Gastroesophageal sphincter (tissue), 4 donors: ENCODE measurements at places on chromosomes 7 and 10. TPM values are rescaled to one million over a fixed set of nuclear protein-coding genes. Genes with fewer than 3 reads are reported as not detected.
A peak's percentile ranks its signal among the peaks of the same experiment; 100 is the strongest.

GRCh38 chr7:6613706-6614105 is 1.7 kb upstream of the ZNF853 start:
- no peak for ATAC-seq

Gene COL26A1
- total RNA-seq = not detected

DNA sequence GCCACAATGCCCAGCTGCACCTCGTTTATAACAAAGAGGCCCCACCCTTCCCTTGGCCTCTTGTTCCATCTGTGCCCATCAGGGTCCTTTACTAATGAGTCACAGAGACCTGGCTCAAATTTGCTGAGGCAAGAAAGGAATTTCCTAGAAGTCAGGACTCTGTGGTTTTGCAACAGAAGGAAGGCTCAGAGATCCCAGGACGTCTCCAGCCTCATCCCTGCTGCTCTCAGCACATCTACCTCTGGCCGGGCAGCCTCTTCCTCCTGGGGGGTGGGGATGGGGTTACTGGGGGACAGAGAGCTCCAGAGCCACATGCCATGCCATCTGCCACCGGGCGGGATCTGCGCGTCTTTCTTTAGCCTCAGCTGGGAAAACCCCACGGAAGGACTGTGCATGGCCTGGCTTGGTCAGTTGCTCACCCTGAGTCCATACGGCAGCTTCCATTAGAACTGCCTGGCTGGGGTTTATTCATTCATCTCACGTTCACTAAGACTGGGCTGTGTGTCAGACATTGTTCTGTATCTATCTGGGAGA is 41.9 kb upstream of the PSMG3 start:
- no peak for ATAC-seq

DNA sequence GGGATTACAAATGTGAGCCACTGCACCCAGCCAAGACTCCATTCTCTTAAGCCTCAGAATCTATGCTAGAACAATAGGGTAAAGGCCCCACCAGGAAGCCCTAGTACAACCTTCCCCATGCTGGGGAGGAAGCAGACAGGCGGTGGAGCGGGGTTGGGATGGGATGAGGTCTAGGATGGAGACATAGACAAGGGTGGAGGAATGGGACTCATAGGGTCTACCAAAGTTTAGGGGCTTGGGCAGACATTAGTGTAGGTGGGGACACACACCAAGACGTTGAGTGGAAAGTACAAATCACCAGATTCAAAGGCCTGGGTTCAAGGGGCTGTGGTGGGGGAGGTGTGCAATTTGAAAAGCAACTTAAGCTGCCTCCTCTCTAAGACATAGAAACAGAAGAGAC is 19.3 kb downstream of the PRSS2 start:
- ATAC-seq = no peak

DNA sequence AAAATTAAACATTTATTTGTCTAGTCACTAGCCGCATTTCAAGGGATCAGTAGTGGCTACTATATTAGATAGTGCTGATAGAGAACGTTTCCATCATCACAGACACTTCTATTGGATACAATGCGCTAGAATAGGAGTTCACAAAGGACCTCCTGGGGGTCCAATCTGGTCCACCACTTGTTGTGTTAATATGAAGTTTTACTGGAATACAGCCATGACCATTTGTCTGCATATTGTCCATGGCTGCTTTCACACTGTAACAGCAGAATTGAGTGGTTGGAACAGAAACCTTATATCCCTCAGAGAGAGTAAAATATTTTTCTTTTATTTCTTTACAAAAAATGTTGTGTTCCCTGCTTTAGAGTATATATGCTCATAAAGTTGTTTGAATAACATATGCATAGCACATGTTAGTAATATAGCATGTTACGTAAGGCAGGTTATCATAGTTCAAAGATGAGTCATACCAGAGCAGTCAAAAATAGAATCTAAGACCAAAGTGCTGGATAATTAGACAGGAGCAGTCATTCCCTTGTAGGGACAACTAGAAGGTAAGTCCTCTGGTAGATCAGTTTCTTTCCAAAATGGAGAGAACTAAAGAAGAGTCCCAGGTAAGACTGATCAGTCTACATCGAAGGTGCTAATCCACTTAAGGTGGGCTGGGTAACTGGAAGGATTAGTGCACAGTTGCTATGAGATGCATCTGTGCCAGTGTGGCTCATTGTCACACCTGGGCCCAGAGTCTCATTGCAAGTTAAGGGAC is 14.9 kb downstream of the BZW2 start:
- ATAC-seq = no peak

Gene NUTM2E
- not detected for total RNA-seq

DNA sequence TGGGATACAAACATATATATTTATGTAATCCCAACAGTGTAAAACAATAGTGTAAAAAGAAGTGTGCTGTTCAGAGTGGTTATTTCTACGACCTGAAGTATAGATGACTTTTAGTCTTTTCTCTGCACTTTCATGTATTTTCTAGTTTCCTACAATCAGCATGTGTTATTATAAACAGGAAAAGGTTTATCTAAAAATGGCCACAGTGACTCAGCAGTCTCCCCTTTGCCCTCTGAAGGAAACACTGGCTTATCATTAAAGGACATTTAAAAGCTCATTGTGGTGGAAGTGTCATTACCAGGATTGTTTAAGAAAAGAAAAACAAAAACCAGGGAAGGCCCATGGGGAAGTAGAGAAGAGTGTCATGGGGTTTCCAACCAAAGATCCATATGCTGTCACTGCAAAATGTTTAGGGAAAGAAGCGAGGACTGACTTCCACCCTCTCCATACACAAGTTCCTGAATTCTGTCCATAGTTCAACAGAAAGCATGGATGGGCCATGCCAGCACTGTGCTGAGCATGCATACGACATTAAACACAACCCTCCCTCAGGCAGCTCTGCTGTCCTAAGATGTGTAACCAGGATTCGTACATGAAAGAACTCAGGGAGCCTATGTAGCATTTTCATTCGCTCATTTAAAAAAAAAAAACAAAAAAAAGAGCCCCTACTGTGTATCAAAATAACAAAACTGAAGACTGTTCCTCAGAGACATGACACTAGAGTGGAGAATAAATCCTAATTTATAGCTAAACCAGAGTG is 10.2 kb downstream of the CYREN start:
- ATAC-seq = peak; percentile 36

GRCh38 chr7:25897261-25897782 is 254.7 kb upstream of the NFE2L3 start:
- ATAC-seq = no peak

DNA sequence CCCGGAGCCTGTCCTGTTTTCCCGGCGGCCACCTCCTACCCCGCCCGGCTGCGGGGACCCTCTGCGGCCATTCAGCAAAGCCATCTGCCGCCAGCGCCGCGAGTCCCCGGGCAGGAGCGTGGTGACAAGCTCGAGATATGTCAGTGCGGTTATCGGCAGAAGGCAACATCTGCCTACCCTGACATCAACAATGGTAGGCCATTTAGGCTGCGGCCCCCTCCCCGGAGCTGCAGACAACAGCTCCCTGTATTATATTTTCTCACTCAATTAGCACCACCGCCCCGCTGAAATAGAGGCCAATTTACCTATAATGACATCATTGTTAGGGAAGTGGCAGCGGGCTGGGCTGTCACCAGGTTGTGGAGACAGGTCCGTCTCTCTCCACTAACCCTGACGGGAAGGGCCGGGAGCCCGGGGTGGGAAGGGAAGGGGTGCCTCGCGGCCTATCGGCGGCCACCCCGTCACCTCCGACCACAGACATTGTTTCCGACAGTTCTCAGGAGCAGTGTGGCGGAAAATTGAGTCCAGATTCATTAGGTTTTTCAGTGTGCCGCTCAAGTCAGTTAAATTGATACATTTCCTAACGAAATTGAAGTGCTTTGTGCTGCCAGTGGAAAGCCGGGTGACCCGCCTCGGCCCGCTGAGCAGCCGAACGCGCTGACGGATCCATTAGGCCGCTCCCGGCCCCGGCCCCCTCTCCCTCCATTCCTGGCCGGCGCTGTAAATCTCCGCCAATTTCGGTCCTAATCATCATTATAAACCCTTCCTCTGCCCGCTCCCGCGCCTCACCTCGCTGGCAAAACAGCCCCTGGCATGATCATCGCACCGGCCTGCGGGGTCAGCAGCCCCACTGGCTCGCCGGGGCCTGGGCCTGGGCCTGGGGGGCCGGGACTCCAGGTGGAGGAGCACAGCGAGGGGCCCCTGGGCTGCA is 43.0 kb downstream of the UNCX start:
- ATAC-seq = no peak

GRCh38 chr10:102511583-102512274 is 8.0 kb downstream of the SUFU start:
- no peak for ATAC-seq

GRCh38 chr7:108358553-108358952 is 97.7 kb downstream of the NRCAM start:
- ATAC-seq = no peak

Gene PROSER2
- total RNA-seq = 1.2 TPM

Gene CTAGE6
- total RNA-seq = not detected

DNA sequence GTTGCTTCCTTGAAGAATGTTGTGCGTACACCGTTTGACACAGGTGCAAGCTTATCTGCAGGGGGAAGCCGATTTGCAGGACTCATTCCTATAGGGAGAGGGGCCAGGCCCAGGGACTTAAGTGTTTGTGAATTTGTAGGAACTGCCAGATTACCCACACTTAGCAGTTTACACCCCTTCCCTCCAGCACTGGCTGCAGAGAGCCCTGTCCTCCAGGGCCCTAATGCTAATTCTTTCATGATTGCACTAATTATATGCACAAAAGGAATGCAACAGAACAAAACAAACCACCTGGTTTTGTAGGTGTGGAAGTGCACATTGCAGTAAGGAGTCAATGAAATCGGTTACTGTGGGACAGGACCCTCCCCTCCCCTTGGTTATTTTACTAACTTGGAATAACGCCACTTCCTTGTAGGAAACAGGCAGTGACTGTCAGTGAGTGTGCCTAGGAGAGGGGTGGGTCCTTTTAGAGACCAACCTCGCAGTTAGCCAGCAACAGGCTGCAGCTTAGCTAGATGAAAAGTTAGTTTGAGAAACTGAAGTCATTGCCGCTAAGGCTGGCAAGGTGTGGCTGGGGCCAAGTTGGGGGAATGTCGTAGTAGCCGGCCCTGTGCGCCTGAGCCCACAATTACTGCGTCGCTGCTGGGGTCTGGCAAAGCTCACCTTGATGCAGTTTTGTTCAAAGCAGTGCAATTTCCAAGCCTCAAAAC is 60.6 kb downstream of the CUX1 start:
- no peak for ATAC-seq

GRCh38 chr10:28327491-28327880 is 24.6 kb upstream of the MPP7 start:
- ATAC-seq = no peak

Gene SERPINE1
- 5.4 TPM for total RNA-seq

- no peak for ATAC-seq
Observed at GRCh38 chr7:141306081-141306480, 232.2 kb downstream of the TMEM178B start.

GRCh38 chr7:113246738-113247137 is 128.4 kb upstream of the SMIM30 start:
- no peak for ATAC-seq

DNA sequence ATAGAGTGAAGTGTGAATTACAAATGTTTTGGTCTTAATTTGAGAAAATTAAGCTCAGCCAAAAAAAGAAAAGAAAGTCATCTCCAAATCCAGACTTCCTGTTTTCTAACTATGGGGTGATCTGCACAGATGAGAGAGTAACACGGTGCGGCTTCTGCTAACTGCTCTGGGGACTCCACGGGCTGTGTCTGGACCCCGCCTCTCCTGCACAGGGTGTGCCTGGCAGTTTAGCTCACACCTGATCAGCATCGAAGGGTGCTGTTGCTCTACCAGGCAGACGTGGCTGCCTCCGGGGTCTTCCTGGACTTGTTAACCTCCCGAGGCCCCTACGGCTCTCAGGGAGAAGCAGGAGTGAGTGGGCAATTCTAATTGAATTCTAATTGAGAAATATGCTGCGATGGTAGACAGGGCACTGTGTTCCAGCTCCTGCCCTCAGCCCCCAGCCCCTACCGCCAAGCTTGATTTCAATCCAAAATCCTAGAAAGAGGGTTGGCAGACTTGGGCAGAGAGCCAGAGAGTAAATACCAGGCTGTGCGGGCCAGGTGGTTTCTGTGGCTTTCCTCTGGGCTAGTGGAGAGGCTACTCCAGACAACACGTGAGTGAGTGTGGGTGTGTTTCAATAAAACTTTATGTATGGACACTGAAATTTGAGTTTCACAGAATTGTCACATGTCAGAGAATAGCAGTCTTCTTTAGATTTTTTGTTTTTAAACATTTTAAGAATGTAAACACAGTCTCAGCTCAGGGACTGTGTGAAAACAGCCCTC is 13.4 kb downstream of the SHH start:
- no peak for ATAC-seq

DNA sequence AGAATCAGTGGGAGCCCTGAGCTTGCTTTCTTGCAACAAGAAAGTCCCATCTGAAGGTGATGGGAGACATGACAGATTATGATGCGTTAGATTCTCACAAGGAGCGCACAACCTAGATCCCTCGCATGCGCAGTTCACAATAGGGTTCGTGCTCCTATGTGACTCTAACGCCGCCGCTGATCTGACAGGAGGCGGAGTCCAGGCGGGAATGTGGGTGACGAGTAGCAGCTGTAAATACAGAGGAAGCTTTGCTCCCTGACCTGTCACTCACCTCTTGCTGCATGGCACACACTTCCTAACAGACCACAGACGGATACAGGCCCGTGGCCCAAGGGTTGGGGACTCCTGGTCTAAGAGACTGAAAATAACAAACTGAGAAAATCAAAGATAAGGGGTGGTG is 1163.4 kb upstream of the AUTS2 start:
- ATAC-seq = no peak

GRCh38 chr7:69341288-69341687 is 257.0 kb upstream of the AUTS2 start:
- ATAC-seq = no peak

- ATAC-seq = no peak
Observed at GRCh38 chr7:9719303-9719702, 1254.4 kb upstream of the PHF14 start.

DNA sequence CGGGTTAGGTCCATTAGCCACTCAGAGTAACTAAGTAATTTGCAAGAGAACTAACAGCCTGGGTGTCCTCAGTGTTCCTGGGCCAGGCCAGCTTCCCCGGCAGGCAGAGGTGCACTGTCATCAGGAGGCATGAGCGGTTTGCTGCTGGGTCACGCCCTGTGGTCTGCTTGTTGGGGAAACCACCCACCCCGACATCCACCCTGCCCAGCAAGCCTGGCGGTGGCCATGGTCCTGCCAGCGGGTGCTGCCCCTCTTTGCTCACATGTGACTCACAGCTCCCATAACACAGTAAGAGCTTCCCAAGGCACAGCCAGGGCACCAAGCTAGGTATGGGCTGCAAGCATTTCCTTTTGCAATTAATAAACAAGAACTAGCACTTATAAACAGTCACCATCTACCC is 75.9 kb downstream of the RGS10 start:
- no peak for ATAC-seq

Gene KNDC1
- 0.94 TPM for total RNA-seq

- no peak for ATAC-seq
Observed at GRCh38 chr7:15218261-15218660, 315.7 kb upstream of the DGKB start.

DNA sequence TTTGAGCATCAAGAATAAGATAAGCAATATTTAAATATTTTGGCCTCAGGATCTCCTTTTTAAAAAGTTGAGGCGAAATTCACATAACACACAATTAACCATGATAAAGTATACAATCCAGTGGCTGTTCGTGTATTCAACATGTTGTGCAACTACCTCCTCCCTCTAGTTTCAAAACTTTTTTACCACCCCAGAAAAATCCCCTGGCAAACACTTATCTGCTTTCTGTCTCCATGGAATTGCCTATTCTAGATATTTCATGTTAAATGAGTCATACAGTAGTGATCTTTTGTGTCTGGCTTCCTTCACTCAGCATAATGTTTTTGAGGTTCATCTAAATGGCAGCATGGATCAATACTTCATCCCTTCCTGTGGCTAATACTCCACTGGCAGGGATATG is 31.8 kb upstream of the IL15RA start:
- ATAC-seq = peak; percentile 83

GRCh38 chr7:16652888-16653287 is 6.9 kb downstream of the BZW2 start:
- no peak for ATAC-seq
